SJCRH30 (cell line): ENCODE measurements at places on chromosomes 3 and 15. TPM values are rescaled to one million over a fixed set of nuclear protein-coding genes. Genes with fewer than 3 reads are reported as not detected.

Gene RBP2
- total RNA-seq, result not detected in 2 replicates

Gene MORC1
- not detected in 2 replicates for total RNA-seq

Gene CLDN16
- not detected in 2 replicates for total RNA-seq

DNA sequence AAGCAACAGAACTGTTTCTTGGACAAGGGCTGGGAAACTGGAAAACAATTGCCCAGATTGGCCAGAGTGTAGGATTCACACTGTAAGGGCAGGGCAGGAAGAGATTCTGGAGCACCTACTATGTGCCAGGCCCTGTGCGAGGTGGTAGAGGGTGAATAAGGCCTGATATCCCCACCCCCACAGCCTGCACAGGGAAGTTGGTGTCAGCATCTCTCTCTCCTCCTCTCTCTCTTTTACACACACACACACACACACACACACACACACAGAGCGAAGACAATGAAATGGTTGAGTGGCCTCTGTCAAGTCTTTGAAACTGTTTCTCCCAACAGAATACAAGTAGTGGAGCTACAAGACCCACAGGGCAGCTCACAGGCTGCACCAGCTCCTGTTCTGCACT, 47.1 kb upstream of the SLCO2A1 start:
- no peak for DNase-seq
- no peak overlapping the region for H3K27ac ChIP-seq
- H3K4me3 ChIP-seq, result no peak overlapping the region
- no peaks in the 10 kb centered on the region for H3K27me3 ChIP-seq
- no peaks in the 10 kb centered on the region for H3K36me3 ChIP-seq

DNA sequence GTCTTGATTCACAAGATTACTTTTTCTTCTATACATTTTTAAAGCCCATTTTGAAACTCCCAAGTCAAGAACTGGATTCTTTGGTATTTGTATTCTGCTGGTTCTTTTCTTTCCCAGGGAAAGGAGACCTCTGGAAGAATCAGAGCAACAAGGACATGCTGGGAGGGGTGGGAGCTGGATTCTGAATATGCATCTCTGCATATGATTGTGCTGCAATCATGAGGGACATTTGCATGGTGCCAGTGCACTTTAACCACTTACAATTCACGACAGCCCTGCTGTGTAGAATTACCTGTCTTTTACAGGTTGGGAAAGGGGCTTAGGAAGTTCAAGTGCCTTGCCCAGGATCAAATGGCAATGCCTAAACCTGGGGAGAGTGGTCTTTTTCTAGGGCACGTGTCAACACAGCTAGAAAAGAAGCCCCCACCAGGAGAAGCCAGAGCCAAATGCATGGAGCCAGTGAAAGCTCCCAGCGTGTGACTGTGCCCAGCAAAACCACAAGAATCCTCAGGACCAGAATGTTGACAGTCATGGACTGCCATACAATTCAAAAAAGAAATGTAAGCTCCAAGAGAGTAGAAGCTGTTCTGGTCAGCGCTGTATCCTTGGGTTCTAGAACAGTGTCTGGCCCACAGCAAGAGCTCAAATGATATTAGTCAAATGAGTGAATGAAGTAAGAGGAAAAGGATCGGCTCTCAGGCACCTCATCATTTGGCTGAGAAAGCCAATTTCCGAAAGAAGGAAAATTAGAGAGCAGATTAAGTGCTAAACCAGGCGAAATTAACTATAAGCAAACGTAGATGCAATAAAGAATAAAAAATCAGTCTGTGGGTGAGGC, 84.5 kb upstream of the MEF2A start:
- peaks cover 8% of the 10 kb centered on the region for H3K4me1 ChIP-seq
- H3K4me3 ChIP-seq, result no peak overlapping the region
- no peak for DNase-seq
- H3K27ac ChIP-seq, result no peak overlapping the region
- no peaks in the 10 kb centered on the region for H3K36me3 ChIP-seq

DNA sequence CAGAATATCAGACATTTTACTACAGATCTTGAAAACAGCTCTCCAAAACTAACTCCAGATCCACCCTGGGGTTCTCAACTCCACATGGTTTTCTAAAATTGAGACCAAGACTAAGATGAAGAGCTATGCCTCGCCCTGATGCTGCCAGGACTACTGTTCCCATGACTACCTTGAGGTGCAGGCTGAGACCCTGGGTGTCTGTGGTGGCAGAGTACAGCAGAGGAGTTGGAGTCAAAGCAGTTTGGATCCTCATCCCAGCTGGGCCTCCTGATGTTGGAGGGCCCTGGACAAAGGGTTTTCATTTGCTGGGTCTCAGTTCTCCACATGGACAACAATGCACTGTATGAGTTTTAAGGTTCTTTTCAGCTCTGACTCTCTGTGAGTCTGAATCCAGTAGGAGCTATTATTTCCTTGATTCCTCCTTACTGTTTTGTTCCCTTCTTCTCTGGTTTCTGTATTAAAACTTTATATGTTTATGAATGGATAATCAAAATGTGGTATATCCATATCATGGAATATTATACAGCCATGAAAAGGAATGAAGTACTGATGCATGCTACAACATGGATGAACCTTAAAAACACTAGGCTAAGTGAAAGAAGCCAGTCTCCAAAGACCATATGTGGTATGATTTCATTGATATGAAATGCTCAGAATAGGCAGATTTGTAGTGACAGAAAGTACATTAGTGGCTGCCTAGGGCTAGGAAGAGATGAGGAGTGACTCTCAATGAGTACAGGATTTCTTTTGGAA, 93.0 kb downstream of the CPN2 start:
- H3K27me3 ChIP-seq, result no peaks in the 10 kb centered on the region
- no peaks in the 10 kb centered on the region for H3K36me3 ChIP-seq
- no peak for DNase-seq
- no peak overlapping the region for H3K27ac ChIP-seq

- H3K36me3 ChIP-seq, result no peaks in the 10 kb centered on the region
- no peaks in the 10 kb centered on the region for H3K27me3 ChIP-seq
- H3K27ac ChIP-seq, result no peak overlapping the region
- H3K4me1 ChIP-seq, result no peaks in the 10 kb centered on the region
- DNase-seq, result no peak
Measured at GRCh38 chr3:158312560-158313141, 202.8 kb downstream of the RSRC1 start.

GRCh38 chr3:168197162-168197561, 101.4 kb upstream of the GOLIM4 start:
- no peaks in the 10 kb centered on the region for H3K36me3 ChIP-seq
- H3K27me3 ChIP-seq, result no peaks in the 10 kb centered on the region

DNA sequence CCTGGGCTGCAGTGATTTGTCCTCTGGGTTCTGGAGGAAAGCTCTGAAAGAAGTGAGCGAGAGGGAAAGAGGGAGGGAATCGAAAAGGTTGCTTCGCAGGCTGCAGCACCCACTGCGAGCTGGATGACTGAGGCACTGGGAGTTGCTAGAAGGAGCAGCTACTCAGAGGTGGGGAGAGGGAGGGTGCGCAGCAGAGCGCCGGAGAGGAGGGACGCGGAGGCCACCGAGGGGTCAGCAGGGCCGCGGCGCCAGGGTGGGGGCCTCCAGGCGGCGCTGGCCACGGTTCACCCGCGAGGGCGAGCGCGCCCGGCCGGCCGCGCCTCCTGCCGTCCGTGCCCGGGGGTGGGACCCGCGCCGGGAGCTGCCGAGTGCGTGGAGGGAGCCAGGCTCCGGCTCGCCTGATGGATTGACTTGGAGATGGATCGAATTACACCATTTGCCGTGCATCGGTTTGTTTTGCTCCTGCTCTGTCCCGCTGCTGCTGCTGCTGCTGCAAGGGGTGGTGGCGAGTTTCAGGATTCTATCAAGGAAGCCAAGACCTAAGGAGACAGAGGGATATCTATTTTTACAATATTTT, at the start of gene SEMA6D:
TSS of gene SEMA6D (plus strand) at position 470 of the 577 bp plus-strand sequence. CDS start 42,294 bp downstream, outside the sequence.
- peak within 1 kb of the TSS; percentile 44 for H3K4me3 ChIP-seq
- DNase-seq, result peak; percentile 85
- H3K27me3 ChIP-seq, result peaks cover 35% of the 10 kb centered on the region
- no peaks in the 10 kb centered on the region for H3K36me3 ChIP-seq
- no peaks in the 10 kb centered on the region for H3K4me1 ChIP-seq

DNA sequence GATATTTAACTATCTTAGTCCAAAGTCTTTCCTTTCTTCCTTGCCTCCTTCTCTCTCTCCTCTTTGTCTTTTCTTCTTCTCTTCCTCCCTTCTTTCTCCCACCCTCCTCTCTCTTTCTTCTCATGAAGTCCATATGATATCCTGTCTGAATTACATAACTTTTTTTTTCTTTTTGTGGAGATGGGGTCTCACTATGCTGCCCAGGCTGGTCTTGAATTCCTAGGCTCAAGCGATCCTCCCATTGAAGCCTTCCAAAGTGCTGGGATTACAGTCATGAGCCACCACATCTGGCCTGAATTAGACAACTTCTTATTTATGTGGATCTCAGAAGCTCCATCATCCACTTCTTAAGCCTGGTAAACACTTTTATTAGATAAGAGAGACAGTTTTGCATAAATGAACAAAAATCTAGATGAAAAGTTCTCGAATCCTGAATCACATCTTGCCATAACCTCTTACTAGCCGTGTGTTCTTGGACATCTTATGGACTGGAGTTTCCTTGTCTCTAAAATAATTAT, 206.5 kb downstream of the LPP start:
- H3K4me3 ChIP-seq, result no peak overlapping the region
- DNase-seq, result no peak
- H3K27ac ChIP-seq, result no peak overlapping the region
